Fibroblast of skin of left biceps (primary cell): ENCODE measurements at places on chromosomes 5 and 9.

- no peak for DNase-seq
These were observed 257.0 kb upstream of the PRR16 start for GRCh38 chr5:120207129-120207528.

- no peak for DNase-seq
These were observed 187.1 kb upstream of the IER5L start for GRCh38 chr9:129365196-129365595.

DNA sequence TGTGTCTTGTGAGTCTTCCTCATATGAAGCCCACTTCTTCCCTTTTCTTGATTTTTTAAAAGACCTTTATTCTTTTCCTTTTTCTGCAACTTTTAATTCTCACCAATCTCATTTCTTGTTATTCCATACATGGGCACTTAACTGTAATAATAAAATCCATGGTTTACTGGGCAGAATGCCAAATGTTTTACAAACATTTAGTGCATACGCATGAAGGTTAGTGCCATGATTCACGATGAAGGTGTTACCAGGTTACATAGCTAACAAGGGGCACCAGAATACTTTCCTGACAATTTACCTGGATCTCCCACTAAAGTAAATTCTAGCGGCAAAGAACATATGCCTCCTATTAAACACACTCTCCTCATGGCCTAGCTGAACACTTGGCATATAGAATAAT lies 28.5 kb downstream of the MAN2A1 start:
- DNase-seq, result no peak

DNA sequence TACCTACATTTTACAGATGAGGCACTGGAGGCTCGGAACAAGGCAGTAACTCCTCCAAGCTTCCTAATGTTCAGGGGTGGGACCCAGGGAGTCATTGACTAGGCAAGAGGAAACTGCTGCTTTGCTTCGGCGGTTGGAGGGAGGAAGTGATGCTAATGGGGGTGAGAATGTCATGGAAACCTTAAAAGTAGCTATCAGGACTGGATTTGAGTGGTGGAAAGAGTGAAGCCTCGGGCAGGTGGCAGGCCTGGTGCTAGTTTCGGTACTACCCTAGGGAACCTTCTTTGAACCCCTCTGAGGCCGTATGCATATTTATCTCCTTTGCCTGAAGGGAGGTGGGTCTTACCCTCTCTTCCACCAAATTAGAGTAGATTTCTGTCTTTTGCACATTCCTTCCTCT lies 1.6 kb downstream of the BSPRY start:
- DNase-seq, result no peak
